ENCODE measurements at places on chromosomes 6 and 20. TPM values are rescaled to one million over a fixed set of nuclear protein-coding genes. Genes with fewer than 3 reads are reported as not detected.
A peak's percentile ranks its signal among the peaks of the same experiment; 100 is the strongest.

PSORS1C2 gene
- total RNA-seq: not detected

LST1 gene
- total RNA-seq: 34.6 TPM

TCP11 gene
- not detected for total RNA-seq

- DNase-seq: no peak
These were observed 2.5 kb upstream of the SLCO4A1 start for GRCh38 chr20:62639765-62640164.

DNA sequence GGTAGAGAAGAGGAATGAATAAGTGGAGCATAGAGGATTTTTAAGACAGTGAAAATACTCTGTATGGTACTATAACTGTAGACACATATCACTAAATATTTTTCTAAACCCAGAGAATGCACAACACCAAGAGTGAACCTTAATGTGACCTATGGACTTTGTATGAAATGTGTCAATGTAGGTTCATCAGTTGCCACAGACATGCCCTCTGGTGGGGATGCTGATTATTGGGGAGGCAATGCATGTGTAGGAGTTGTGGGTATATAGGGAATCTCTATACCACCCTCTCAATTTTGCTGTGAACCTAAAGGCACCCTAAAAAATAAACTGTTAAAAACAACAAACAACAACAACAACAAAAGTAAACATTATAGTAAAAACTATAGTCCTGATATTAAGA, 293.7 kb downstream of the RNF144B start:
- no peak for DNase-seq

- no peak for DNase-seq
These were observed 78.7 kb downstream of the TMEM170B start for GRCh38 chr6:11616200-11616611.

- DNase-seq: no peak
These were observed 166.9 kb downstream of the SLC16A10 start for GRCh38 chr6:111254004-111254778.

GRCh38 chr6:129657483-129657882, 52.5 kb downstream of the ARHGAP18 start:
- no peak for DNase-seq

GRCh38 chr20:53822534-53822933, 228.9 kb upstream of the ZNF217 start:
- no peak for DNase-seq

- DNase-seq: no peak
These were observed 3.0 kb upstream of the PRDM13 start for GRCh38 chr6:99603421-99604165.

DNA sequence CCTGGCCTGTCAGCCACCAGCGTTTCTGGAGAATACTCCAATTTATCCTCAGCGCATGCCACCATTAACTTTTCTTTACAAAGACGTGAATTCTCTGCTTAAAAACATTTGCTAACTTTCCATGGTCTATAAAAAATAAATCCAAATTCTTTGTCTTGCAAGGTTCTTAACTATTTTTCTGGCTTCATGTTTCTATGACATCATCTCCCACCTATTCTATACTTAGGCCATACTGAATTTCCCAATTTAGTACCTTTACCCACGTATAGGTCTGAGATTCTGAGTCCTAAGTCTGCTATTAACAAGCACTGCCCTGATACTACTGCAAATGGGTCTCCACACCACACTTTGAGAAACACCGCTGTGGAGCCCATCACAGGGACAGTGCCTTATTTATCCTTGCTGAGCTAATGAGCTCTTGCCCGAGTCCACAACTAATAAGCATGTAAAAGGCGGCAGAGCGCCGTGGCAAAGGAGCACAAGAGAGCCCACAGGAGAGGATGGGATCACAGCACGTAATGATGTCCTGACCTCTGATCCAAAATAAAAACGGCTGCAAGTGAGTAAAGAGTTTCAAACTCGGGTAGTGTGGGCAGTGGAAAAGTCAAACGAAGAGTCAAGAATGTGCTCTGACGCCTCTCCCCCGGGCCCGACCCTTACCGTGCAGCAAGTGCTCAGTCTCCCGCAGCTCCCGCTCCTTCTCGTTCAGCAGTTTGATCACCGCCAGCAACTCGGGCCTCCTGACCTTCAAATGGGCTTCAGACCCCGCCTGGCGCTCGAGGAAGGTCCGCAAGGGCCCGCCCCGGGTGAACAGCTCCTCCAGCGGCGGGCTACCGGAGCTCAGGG, 519 bp downstream of the MTRF1L start:
- no peak for DNase-seq

DNA sequence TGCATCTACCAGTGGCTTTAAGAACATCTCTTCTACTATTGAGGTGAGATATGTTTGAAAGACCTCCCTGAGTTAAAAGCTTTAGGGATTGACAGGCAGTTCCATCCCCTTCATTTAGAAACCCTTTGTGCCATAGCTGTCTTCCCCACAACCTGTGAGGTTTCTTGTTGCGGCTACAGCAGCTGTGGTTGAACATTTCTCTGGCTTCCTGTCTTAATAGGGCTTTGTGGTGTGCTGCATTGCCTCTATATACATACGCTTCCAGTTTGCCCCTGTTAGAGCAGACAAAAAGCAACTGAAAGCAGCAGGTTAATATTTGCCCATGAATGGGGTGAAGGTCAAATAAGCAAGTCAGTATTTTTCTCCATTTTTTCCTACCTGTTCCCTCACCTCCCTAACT, 210.2 kb downstream of the TMEM200A start:
- DNase-seq: peak; percentile 71

- DNase-seq: no peak
These were observed 143.6 kb upstream of the GJE1 start for GRCh38 chr6:141988954-141989705.
